ENCODE measurements at places on chromosomes 4 and X.

GRCh38 chr4:140044337-140044902, 109.6 kb downstream of the MAML3 start:
- no peak for DNase-seq

- no peak for DNase-seq
These were observed 4.7 kb upstream of the KLF3 start for GRCh38 chr4:38659346-38659745.

DNA sequence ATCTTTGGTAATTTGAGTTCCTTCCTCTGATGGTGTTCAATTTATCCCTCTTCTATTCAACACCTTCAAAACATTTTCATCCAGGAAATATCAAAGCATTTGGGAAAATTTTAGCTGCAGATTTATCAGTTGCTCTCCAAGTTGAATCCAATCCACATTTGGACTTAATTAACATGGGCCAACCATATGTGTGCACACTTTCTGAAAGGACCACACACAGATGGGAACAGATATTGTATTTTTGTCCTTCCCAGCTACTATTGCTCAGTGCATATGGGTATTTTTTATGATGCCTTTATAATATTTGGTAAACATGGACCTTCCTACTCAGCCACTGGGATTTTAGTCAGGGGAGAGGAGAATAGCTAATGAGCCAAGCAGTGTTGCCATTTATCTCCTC, 65.2 kb downstream of the GLRA2 start:
- DNase-seq, result no peak

GRCh38 chrX:153520287-153520917, 3.0 kb downstream of the ATP2B3 start:
- DNase-seq, result no peak

- no peak for DNase-seq
These were observed 54.3 kb downstream of the LRP2BP start for GRCh38 chr4:185341377-185341776.

DNA sequence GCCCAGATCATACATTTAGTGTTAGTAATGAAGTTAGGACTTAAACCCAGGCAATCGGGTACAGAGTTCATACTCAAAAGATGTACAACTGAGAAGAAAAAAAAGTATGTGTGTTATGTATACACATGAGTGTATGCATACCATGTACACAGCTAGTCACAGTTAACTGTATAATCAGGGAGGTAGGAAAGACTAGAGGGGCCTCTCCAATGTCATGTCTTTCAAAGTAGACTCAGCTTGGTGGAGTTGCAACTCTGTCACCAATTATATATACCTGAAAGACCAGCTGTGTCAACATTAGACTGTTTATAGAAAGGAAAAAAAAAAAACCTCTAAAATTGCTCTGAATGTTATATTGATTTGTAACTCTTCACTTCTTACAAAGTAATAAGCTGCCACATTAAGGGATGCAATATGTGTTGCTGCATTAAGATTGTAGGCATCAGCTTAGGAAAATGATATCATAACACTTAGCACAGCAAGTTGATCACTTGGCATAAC, 167.5 kb downstream of the DCTD start:
- no peak for DNase-seq

DNA sequence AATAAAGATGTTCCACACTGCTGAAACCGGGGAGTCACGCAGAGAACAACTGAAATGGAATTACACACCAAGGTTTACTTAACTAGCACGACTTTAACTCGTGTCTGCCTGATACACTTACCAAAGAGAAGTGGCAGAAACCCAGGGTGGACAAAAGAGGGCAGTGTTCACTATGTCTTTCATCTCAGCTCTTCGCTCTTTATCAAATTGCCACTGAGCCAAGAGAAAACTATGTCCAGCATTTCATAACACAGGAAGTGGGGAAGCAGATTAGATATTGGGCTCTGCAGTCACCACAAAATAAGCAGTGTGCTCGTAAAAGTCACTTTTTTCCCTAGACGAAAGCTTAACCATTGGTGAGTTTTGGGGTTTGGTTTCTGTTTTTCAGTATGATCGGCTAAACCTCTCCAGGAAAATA, 155.7 kb downstream of the CHIC2 start:
- DNase-seq, result peak; percentile 21
